CD4-positive, alpha-beta T cell (primary cell): ENCODE measurements at places on chromosomes 1 and 21.

DNA sequence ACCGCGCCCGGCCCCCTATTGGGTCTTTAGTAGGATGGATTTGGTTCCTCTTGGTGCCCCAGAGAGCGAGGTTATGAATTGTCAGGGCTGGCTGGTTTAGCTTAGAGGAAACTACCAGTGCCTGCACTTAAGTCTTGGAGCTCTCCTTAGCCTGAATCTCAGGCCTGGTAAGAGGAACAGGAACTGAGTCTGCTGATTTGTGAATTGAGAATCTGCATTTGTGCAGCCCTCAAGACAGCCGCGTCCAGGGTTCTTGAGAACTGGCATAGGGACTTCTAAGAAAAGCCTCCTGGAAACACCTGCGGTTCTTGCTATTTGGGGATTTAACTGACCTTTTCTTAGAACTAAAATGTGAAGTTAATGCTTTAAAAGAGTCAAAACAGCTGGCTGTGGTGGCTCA lies 1.7 kb downstream of the NECAP2 start:
- DNase-seq, result no peak

- no peak for DNase-seq
Measured at GRCh38 chr1:183991348-183991747, 46.2 kb downstream of the COLGALT2 start.

DNA sequence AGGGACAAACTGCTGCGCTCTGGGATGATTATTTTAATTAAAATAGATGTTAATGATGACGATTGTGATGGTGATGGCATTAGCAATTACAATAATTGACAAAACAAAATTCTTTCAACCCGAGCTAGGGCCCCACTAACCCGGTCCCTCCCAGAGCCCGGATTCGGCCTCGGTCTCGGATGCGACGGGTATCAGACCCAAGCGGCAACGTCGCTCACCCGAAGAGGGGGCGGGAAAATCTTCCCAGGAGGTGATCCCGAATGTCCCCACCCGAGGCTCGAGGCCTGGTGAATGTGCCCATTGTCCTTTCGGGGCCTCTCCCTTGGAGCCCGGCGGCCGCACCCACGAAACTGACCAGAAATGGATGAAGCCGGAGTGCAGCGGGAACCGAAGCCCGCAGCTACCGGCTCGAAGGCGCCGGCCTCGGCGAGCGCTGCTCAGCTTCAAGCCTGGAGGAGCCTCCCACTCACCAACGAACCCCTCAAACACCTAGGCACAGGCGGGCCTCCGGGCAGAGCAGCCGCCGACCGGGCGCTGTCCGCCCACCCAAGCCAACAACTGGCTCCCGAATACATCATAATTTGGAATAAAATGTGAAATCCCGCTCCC lies 1.2 kb downstream of the TAL1 start:
- DNase-seq, result no peak

DNA sequence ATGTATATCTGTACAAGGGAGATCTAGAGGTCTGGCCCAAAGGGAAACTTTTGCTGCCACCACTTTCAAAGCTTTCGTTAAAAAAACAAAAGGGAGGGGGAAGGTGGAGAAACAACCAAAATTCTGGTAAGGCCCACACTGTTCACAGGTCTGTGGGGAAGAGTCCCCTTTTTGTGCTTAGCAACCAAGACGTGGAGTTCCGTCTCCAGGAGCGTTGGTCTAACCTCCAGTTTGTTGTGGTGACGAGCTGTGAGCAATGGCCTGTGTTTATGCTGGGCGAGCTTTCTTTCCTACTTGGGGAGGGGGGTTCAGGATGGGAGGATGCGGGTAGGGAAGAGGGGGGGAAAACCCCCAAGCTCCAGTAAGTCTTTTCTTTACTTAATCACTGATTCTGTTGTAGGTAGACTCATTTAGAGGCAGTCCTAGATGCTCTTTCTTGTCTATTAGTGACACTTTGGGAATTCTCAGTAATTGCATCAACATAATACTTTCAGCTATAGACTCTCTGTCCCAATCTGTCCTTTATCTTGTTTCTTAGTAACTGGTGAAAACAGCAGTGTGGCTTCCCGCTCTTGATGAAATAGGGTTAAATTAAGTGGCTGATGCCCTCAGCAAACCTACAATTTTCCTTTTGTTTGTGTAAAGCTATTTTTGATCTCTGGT lies 1.5 kb downstream of the HIPK1 start:
- peak; percentile 22 for DNase-seq

GRCh38 chr1:172837816-172838679 lies 179.1 kb downstream of the FASLG start:
- DNase-seq, result no peak

DNA sequence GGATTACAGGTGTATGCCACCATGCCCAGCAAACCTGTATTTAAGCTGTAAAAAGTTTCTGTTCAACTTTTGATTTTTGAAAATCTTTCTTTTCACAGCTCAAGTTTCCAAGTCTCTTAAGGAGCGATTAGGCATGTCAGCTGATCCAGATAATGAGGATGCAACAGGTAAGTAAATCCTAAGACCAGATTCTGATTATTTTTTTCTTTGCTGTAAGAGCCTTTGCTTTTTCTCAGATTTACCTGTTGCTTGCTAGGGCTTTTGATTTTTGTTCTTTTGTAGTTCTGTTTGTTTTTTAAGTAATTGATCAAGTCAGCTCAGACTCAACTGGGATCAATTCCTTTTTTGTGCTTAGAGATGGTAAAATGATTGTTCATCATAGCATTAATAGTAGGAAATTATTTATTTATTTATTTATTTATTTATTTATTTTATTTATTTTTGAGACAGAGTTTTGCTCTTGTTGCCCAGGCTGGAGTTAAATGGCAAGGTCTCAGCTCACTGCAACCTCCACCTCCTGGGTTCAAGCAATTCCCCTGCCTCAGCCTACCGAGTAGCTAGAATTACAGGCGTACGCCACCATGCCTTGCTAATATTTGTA lies 21.1 kb upstream of the SNRPE start:
- no peak for DNase-seq

DNA sequence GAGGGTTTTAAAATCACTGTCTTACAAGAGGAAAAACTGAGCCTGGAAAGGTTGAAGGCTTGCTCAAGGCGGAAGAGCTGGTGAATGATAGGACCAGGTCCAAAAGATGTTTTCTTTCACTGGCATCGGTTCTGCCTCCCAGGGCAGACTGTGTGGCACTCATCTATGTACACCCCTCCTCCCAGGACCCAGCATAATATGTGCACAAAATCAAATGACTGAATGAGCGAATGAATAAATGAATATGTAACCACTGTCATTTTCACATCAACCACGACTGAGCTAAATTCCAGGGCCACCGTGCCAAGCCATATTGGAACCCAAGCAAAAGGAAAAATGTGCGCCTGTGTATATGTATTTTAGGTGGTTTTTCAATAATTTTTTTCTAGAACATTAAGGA lies 99.3 kb upstream of the ZBTB40 start:
- no peak for DNase-seq
